ENCODE measurements at places on chromosomes 5 and 9.

DNA sequence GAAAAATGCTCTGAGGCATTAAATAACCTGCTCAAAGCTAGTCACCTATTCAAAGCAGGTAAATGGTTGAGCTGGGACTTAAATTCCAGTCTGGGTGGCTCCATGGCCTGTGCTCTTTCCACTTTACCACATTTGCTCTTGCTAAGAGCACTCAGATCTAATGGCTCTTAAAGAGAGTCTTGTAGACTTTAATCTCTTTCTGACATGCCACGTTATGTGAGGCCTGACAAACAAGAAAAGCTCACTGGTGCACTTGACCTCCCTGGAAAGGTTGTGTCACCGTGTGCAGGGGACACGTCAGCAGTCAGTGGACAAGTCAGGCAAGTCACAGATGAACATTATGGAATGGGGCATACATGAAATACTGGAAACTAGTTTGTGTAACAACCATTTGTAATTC lies 129.9 kb upstream of the RPS23 start:
- no peak for DNase-seq

DNA sequence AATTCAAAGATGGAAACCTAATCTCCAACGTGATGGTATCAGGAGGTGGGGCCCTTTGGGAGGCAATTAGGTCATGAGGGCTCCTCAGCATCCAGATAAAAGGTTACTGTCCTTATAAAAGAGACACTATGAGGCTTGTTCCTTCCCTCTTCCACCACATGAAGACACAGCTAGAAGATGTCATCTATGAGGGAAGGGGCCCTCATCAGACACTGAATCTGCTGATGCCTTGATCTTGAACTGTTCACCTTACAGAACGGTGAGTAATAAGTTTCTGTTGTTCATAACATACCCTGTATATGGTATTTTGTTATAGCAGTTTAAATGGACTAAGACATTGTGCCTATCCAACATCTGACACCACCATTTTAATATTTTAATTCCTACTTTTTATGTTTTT lies 19.7 kb upstream of the CCNH start:
- DNase-seq = no peak

GRCh38 chr9:19998153-19998552 lies 209.3 kb upstream of the SLC24A2 start:
- DNase-seq = no peak

GRCh38 chr5:88772047-88772446 lies 110.9 kb downstream of the MEF2C start:
- no peak for DNase-seq

DNA sequence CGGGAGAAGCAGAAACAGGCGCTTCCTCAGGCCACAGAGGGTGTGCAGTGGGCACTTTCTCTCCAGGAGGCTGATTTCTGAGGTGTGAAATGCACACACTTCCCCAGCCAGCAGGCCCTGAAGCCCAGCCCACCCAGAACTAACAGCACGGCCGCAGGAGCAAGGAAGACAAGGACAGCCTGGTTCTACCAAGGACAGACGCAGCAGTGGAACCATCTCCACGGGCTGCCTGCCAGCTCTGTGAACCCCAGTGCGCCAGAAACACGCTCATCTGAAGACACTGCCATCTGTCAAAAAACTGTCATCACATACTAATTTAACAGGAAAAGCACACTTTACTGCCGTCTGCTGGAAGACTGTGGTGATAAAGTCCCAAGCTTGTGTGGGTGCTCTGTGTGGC lies 40.7 kb downstream of the MAPK9 start:
- DNase-seq = no peak

DNA sequence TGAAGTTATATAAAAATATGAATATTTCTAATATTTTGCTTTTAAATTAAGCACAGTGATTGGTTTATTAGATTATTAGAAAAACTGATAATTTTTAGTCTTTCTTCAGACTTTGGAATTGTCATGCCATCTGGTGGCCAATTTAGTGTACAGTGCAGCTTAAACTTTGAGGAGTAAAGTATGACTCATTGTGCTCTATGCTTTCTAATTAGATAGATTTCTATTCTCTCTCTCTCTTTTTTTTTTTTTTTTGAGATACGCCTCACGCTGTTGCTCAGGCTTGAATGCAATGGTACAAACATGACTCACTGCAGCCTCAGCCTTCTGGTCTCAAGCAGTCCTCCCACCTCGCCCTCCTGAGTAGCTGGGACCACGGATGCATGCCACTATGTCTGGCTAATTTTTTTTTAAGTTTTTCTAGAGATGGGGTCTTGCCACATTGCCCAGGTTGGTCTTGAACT lies 42.1 kb upstream of the GPR21 start:
- DNase-seq = peak; percentile 7

DNA sequence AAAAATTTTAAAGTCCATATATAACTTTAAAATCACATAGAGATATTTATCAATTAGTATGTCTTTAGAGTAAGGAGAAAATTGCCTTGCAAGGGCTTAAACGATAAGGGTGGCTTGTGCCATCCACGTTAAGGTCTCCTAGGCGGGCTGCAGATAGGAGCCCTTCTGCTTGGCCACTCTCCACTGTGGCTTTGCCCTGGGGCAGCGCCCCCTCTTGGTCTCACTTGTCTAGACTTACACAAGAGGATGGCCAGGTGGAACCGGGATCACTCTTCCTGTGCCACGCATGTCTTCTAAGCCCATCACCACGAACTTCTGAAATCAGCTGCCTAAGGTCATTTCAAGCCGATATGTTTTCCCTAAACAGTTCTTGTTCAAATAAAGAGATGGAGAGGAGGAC lies 2.9 kb downstream of the FPGS start:
- DNase-seq = no peak

DNA sequence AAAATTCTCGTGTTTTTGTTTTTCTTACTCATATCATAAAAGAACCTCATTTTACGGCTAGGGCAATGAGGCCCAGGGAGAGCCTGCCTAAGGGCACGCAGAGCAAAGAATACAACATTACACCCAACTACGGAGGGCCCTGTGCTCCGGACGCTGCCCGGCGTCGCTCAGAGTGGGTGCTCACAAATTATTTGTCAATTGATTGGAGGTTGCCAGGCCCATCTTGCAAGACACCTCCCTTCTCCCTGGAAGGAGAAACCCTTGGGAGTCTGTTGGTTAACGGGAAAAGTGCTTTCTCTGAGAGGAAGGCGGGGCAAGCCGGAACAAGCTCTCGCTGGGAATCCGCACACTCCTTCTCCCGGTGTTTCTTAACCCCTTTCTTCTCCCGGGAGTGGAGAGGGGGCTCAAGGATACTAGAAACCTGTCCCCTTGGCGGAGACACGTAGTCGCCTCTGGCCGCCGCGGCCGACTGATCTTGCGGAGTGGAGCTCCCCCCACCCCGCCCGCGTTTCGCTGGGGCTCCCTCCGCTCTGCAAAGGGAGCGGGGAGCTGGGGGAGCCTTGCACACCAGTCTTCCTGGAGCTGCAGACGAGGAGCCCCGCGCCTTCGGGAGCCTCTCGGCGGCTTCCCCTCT lies 599.3 kb upstream of the SGCD start:
- no peak for DNase-seq

DNA sequence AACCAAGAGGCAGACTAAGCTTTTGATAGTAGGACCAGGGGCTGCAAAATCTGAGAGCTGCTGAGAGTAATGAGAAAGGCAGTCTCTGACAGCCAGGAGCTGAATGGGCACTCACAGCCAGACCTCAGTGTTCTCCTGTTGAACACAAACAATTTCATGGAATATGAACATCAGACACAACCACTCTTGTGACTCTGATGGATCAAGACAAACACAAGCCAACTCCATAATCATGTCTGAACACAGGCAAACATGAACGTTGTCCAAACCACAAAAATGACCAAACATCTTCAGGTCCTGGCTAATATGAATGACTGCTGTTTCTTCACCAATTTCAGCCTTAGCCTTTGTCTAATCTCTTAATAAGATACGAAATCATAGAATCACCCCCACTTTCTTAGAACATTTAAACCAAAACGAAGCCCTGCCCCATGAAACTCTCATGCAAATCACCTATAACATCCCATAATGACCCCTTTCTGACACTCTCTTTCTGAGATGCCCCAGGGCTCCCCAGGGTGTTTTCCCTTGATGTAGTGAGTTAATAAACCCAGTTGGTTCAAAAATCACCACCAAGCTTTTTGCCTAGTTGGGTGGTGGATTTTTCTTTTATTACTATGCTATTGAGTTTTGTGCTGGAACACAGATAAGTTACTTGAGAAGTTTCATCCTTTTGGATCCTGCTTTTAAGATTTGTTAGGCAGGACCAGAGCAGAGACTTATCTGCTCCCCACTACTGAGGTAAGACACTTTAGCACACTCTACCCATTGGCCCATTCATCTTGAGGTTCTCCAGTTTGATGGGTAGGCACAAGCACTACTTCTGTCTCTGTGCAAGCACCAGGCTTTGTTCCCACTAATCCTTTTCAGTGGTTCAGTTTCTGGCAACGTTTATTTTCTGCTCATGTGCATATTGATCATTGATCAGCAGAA lies 5.9 kb upstream of the ERAP2 start:
- DNase-seq = no peak

DNA sequence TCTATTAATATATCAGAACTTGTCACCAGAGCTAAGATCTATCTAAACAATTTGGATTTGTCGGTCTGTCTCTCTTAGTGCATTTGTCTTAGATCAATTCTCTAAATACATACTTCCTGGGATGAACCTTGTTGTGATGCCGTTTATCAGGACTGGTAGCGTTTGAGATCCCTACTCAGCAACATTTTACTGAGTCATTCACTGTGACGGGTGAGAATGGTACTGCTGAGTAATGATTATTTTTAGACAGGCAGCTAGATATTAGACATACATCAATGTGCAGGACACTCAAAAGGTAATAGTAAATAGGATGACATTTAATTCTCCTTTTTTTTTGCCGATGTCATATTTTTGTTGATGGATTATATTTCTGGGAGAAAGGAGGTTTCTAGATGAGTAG lies 209.0 kb downstream of the CSNK1G3 start:
- DNase-seq = no peak

DNA sequence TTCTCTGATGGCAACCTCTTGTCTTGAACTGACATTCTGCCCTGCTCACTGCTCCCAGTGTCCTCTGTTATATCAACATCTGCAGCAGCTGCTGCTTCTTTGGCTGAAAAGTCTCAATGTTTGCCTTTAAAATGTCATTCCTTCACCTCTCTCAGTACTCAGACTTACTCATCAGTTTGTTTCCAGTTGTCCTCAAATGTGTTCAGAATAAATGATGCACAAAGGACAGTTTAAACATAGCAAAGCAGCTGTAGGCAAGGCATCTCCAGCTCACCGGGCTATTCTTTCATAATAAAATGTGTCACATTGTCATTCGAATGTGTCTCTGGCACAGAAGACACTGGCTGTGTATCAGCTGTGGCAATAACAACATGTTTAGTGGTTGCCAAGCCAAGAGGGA lies 590.9 kb upstream of the ZNF608 start:
- no peak for DNase-seq

- no peak for DNase-seq
These were observed 12.4 kb downstream of the DOCK2 start for GRCh38 chr5:169649486-169649885.

DNA sequence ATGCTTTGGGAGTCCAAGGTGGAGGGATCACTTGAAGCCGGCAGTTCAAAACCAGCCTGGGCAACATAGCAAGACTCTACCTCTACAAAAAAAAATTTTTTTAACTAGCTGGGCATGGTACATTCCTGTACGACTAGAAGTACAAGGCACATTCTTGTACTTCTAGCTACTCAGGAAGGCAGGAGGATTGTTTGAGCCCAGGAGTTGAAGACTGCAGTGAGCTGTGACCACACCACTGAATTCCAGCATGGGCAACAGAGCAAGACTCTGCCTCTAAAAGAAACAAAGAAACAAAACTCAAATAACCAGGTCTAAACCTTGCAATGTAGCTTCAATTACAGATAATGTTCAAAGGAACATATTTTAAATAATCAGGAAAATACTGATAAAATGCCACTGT lies 56.2 kb downstream of the SSBP2 start:
- DNase-seq = no peak

DNA sequence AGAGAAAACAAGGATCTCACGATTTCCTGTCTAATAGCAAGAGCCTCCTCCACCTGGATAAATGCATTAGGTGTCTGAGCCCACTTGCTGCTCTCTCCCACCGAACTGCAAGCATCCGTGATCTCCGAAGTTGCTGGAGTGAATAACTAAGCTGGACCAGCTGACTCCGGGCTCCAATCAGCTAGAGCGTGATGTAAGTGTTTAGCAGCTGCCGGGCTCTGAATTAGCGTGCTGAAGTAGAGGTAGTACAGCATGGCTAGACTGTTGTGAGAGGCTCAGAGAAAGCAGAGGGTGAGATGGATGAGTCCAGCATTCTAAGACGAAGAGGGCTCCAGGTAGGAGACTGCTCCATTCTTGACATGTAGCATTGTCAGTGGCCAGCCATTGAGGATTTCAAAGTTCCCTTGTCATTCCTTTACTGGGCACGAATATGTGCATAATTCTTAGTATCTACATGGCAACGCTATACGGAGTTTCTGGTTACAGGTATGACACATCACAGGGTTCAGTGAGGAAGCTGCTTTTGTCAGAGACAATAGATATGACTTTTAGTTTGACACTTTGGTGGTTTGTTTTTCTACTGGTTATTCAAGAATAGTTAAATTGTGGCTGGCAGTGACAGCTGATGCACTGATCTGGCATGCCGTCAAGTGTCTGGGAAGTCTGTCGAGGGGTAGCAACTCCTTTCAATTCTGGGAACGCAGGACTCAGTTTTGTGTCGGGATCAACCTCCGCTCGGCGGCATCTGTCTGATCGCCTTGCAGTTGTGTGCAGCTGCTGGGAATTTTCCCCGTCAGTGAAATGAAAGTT lies 232.6 kb downstream of the MAST4 start:
- peak; percentile 6 for DNase-seq
